ENCODE measurements at places on chromosomes 3 and 15.
A peak's percentile ranks its signal among the peaks of the same experiment; 100 is the strongest.

DNA sequence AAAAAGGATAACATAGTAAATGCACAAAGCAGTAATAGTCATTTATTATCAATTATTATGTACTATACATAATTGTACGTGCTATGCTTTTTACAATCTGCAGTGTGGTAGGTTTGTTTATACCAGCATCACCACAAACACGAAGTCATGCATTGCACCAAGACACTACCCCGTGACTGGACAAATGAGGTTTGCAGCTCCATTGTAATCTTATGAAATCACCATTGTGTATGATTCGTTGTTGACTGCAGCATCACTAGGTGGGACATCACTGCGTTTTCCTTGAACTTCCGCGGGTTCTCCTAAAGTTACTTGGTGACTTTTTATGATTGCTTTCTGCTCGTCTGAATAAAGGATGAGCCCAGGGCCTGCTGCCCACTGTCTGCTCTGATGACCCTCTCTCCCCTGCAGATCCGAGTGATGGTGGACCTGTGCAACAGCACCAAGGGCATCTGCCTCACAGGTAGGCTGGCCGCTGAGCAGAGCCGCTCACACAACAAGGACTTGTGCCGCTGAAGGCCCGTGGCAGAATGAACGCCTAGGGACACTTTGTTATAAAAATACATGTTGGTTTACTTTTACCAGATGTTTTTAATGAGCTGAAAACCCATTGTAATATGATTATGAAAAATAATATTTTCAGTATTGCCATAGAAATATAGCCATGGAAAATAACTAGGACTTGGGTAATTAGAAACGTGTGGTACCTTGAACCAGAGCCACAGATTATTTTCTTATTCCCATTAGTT lies 35.8 kb downstream of the GLDN start:
- DNase-seq, result no peak

DNA sequence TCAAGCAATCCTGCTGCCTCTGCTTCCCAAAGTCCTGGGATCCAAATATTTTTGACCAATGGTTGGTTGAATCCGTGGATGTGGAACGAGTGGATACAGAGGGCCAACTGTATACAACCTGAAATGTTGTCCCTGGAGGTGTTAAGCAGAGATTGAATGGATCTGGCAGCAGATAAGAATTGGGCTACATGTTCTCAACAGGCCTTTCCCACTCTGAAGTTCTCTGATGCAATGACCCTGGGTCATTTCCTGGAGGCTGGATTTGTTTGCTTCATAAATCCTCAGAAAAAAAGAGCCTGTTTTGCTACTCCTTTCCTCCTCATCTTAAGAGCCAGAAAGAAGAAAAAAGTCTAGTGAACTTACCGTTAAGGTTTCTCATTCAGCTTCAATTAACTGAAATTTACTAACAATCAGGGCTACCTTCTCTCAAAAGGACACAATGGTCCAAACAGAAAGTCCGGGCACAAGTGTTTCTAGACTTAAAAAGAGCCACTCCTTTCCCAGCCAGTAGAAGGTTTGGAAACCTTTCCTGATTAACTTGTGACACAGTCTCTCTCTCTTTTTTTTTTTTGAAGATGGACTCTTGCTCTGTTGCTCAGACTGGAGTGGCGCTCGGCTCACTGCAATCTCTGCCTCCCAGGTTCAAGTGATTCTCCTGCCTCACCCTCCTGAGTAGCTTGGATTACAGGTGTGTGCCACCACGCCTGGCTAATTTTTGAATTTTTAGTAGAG lies 6.5 kb downstream of the ARHGEF3 start:
- no peak for DNase-seq

- no peak for DNase-seq
These were observed 2.6 kb upstream of the TBC1D2B start for GRCh38 chr15:78080088-78080460.

- DNase-seq, result no peak
These were observed 67.7 kb downstream of the KLHL25 start for GRCh38 chr15:85727068-85727467.

DNA sequence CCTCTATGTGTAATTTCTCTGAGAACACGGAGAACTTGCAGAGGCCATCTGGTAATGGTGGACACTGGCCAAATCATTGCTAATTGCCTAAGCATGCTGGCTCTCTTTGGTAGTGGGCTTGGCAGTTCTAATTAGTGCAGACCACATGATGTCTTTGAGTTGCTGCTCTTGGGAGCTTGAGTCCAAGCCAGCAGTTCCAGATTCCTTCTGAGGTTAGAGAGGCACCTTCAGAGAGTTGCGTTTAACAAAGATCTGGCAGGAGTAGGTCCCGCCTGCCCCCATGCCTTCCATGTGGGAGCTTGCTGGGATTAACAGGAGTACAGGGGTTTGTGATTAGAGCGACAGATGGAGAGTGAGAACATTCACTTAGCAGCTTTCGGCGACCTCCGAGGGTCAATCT lies 449.0 kb upstream of the LMCD1 start:
- DNase-seq, result no peak

- no peak for DNase-seq
These were observed 34.3 kb upstream of the ANPEP start for GRCh38 chr15:89848970-89849292.

- no peak for DNase-seq
These were observed 90.9 kb downstream of the RAP2B start for GRCh38 chr3:153252963-153253362.

- DNase-seq, result no peak
These were observed 57.6 kb downstream of the DNAH1 start for GRCh38 chr3:52373676-52374075.

DNA sequence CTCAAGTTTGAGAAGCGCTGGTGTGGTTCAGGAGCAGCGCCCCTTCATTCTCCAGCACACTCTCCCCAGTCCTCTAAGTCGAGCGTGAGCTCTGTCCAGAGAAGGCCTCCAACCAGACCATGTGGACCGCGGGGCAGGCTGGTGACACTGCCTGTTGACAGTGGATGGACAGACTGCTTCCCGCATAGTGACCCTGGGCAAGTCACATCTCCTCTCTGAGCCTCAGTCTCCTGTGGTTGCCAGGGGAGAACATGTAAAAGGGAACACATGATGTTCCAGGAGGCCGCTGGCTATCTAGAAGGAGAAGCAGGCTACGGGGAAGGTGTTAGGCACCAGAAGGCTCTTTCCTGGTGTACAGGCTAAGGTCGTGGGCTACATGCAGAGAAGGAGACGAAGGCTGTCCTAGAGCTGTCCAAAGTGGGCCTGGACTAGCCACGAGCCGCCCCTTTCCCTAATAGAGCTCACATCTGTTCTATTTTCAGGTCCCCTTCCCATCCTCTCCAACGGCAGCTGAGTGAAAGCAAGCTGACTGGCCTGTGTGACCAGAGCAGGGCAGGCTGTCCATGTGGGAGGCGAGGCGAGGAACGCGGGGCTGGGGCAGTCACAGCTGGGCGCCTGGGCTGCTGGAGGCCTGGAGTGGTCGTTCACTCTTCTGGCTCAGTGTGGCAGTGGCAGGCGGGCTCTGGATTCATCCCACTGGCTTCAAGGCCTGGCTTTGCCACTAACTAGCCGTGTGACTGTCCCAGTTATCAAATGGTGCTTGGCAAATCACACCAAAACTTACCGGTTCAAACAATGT lies 11.1 kb downstream of the ISG20 start:
- no peak for DNase-seq

DNA sequence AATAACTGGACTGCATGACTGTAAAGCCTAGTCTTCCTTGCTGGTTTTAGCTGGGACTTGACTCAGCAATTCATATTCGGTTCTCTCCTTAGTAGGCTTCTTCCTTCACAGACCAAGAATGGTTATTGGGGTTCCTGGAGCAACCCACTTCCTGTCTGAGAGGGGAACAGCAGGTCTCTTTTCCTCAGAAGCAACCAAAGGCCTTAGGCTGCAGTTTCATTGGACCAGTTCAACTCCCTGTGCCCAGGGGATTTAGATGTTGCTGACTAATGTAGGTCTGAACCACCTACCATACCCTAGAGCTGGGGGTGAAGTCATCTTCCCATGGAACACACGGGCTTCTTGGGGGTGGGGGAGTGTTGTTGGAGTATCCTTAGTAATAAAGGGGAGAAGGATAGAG lies 84.0 kb upstream of the SKOR1 start:
- DNase-seq, result no peak

DNA sequence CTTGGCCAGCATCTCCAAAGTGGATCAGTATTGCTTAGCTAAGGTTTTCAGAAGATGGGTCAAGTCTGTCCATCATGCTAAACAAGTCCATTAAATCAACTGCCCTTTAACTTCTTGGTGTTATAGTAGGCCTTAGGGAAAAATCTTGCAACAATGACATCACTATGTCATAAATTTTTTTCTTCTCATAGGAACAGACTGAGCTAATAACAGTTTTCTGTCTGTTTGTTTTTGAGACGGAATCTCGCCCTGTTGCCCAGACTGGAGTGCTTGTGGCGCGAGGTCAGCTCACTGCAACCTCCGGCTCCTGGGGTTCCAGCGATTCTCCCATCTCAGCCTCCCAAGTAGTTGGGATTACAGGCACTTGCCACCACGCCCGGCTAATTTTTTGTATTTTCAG lies 94.2 kb downstream of the EFL1 start:
- DNase-seq, result no peak

- peak; percentile 62 for DNase-seq
These were observed 39.3 kb downstream of the RHCG start for GRCh38 chr15:89457086-89457485.

DNA sequence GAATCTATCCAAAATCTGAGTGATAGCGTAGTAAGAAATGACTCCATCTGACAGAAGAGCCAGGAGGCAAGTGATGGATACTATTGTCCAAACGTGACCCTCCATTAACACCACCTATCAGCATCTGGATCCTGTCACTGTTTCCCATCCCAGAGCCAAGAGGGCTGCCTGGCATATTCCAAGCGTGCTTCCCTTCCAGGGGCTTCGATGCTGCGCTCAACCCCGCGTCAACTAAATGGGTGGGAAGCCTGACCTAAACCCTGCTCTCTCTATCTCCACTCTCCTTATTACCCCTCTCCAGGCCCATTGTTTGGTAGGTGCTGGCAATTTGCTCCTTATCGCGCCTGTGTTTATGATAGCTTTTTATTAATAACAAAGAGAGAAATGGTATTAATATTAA lies 83.2 kb downstream of the NR2F2 start:
- no peak for DNase-seq

DNA sequence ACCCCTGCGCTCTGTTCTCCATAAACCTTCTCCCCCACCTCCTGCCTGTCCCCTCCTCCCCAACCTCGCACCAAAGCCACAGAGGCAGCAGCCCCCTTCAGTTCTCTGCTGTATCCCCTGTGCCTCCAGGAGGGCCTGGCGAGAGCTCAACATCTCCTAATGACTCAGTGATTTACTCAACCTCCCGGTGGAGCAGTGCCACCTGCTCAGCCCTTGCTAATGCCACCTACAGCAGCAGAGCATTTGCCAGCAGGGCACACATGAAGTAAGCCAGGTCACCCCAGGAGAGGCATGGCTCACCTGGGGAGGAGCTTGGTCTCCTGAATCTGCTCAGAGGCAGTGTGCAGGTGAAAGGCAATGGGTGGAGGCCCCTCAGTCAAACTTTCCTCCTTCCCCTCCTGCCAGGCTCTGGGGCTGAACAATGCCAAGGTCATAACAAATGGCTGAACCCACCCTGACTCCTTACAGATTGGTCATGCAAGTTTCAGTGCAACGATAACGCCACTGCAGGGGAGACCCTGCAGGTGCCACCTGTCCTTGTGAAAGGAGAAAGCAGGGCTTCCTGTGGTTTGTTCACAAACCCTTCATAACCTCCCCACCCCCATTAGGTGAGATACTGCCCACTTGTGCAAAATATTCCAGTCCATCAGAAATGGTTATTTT lies 19.8 kb downstream of the TRPM1 start:
- no peak for DNase-seq
